AG04450 (cell line): ENCODE measurements at places on chromosomes 3 and 15.

DNA sequence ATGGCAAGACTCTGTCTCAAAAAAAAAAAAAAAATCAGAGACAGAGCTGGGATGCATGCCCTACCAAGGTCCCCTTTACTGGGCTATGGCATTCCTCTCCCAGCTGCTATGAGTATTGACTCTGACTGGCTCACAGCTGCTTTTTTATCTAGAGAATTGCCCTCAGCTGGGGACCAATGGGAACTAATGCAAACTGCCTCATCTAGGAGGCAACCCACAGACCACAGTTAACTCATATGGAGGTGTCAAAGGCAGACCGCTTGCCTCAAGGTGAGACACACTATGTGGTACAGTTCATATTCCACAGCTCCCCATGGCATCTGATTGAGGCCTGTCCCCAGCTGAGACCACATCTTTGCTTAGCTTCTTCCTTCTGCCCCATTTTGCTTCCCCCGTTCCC lies 183.5 kb upstream of the EOMES start:
- DNase-seq = no peak

DNA sequence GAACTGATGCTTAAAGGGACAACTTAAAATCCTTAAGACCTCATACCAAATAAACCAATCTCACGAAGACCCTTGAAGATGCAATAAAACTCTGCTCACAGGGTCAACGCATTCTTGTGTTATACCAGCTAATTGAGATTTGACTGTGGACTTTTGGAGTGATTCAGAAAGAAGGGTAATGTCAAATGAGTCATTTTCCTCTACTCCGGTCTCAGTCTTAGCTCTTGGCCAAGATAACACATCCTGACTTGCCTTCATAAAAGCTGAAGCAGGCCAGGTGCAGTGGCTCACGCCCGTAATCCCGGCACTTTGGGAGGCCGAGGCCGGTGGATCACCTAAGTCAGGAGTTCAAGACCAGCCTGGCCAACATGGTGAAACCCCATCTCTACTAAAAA lies 3.8 kb downstream of the PKM start:
- no peak for DNase-seq

DNA sequence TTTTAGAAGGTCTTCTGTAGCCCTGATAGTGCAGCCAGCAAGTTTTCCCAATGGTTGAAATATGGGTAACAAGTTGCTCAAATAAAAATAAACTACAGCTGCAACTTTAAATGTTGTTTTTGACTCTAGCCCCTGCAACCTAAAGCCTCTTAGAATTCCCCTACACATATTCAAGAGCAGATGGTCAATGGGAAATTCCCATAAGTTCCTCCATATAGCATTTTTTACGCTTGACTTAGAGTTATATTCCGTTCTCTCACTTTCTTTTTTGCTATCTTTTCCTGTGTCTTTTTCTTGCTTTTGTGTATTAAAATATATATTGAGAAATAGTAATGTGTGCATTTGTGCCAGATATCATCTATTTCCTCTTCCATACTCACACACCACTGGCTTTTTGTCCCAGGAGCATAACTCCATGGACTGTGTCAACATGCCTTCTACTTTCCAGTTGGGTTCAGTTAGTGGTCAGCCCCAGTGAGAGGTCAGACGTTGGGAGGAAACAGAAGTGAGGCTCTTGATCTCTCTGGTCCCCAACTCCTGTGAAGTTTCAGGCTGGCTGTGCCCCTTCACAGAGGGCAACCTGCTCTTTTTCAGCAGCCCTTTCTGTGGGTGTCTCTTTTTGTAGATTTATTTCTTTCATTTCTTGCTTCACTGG lies 63.3 kb upstream of the TP63 start:
- DNase-seq = no peak

DNA sequence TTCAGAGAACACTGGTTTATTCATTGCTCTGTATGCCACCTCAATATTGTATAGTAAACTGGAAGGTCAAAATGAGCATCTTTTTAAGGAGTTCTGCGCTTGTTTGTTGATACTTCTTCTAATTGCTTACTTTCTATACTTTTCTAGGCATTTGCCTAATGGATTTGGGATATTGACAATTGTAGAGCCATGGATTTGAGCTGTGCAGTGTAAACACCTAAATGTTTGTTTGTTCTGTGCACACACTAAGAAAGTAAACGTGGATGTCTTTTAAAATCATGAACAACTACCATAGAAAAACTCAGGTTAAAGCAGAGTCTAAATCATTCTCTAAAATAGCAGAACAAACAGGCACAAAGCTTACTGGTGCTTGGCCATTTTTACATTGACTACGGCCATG lies 436.6 kb upstream of the GBE1 start:
- no peak for DNase-seq

DNA sequence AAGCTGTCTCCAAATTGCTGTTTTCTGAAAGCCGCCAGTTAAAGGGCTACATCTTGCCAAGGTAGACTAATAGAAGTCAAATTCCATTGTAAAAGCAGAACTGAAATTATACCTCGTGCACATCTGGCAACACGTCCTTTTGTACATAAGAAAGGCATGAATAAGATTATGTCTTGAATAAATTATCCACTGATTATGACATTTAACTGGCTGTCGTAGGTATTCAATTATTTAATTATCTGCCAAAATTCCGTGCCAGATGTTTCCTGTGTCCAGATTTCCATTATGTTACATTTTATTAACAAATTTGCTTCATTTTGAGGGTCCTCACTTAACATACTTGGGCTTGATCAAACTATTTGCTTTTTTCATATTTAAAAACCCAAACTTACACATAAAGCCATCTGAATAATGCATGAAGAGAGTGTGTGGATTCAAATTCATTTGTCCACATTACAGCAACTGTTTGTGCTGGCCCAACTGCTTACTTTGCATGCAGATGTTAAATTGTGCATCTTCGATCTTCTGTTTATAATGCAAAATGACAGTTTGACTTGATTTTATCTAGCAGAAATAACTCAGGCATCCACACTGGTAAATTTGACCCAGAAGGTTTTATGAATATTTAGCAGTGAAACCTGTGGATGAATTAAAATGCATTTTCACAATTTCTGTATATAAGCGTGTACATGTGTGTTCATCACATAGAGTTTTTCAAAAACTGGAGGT lies 701.5 kb downstream of the ZNF385D start:
- DNase-seq = no peak

GRCh38 chr3:108088697-108089096 lies 2.1 kb downstream of the CD47 start:
- DNase-seq = no peak
